RCC 7860 (cell line): ENCODE measurements at places on chromosomes 1 and 21.

DNA sequence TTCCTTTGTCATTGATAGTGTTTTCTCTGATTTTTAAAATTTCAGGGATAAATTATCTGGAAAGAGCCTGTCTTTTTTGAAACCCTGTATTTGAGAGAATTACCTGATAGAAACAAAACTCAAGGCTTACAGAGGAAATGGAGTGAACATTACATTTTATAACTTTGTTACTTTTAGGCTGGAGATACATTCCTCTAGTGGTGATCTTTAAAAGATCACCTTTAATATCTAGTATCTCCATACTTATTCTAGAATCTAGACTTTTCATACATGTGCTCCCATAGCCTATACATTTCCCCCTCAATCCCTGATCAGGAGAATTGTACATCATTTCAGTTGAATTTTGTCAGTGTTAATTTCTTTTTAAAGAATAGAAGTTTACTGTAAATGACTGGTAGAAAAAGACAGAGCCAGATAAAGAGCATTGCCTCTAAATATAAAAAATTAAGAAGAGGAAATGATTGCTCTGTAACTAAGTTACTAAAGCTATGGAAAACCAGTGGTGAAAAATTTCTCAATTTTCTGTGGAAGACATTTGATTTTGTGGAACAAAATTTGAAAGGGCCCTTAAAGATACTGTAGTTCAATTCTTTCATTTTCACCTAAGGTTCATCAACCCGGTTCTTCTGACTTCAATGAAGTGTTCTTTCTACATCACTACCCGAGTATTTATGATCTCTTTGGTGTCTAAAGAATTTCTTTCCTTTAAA, 33.7 kb downstream of the RASAL2 start:
- DNase-seq, result no peak

DNA sequence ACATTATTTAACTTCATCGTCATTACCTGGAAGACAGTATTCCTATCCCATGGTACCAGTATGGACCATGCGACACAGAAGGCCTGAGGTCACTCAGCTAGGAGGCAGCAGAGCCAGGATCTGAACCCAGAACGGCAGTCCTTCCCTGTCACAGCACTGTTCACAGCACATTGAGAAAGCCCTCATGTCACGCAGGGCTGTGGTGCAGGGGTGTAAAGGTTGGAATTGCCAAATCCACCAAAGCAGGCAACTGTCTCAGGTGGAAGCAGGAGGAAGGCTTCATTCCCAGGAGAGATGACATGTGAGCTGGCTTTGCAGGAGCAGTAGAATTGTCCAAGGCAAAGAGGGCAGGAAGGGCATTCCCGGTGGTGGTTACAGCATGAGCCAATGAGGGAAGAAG, 9.9 kb upstream of the TTC22 start:
- DNase-seq, result no peak

- DNase-seq, result no peak
Measured at GRCh38 chr1:214417545-214418210, 133.7 kb downstream of the PTPN14 start.

GRCh38 chr1:22709891-22710700, 543 bp upstream of the EPHB2 start:
- no peak for DNase-seq

DNA sequence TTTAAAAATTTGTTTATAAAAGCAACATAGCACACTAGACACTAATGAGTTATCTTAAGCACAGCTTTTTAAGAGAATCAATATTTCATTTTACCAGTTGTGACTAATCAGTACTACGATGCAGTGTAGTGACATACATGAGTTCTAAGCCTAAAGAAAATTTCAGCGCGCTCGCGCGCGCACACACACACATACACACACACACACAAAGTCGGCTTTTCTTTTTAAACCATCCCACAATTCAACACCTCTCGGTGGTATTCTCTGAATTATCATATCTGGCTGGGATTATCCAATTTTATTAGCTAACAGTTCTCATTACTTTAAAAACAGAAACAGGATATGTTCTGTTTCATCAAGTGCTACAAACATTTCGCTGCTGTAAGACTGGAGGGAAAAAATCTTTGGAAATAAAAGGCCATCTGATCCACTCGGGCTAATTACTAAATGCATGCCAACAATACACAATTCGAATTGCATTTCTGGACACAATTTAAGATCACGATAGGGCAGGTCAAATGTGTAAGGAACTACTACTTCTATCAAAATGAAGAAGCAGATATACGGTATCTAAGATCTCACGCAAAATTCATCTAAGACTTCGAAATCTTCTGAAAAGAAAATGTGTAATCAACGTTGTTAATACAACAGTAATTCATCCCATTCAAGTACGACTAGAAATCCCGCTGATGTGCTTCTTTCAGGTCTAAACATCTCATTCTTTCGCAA, 1.2 kb downstream of the TUT4 start:
- no peak for DNase-seq
